ENCODE measurements at places on chromosomes 6 and 20.

DNA sequence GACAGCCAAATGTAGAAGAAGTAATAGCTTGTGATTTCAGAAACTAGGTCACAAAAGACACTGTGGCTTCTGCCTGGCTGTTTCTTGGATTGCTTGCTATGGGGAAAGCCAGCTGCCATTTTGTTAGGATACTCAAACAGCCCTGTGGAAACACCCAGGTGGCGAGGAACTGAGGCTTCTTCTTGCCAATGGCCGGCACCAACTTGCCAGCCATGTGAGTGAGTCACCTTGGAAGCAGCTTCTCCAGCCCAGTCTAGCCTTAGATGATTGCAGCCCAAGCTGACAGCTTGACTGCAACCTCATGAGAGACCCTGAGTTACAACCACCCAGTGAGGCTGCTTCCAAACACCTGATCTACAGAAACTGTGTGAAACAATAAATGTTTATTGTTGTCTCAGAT, 11.9 kb upstream of the KIAA1755 start:
- no peak for DNase-seq

DNA sequence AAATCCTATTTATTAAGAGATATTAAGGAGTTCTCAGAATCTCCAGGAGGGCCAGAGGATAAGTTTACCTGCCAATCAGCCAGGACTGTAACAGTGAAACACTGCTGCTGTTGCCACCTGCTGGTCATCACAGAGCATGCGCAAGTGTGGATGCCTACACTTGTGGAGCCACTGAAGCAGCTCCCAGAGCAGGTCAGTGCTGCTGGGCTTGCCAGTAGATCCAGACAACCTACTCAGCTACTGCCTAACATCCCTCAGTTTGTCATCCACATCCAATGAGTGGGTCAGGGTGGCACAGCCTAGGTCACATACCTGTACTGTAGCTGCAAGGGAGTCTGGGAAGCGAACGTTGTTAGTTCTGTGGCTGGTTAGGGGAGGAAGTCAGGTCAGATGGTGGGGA, 18.3 kb upstream of the NHSL1 start:
- DNase-seq = peak; percentile 33

GRCh38 chr6:132246120-132246617, 155.1 kb downstream of the MOXD1 start:
- no peak for DNase-seq

- no peak for DNase-seq
These were observed 64.9 kb downstream of the C6orf58 start for GRCh38 chr6:127641905-127642304.

DNA sequence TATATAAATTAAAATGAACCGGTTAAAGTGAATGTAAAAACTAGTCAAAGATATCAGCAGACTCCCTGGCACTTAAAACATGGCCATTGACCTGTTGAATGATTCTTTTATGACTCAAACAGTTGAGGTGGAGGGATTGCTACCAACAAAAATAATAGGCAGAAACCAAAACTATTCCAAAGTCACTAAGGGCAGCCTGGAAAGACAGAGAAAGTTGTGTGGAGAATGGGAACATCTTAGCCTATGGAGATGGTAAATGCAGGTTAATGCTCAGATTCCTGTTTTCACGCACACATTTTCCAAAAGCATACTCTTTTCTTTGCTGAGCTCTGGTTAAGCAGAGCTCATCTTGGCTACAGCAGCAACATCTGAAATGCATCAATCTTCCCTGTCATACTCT, 553.5 kb downstream of the HACE1 start:
- no peak for DNase-seq

DNA sequence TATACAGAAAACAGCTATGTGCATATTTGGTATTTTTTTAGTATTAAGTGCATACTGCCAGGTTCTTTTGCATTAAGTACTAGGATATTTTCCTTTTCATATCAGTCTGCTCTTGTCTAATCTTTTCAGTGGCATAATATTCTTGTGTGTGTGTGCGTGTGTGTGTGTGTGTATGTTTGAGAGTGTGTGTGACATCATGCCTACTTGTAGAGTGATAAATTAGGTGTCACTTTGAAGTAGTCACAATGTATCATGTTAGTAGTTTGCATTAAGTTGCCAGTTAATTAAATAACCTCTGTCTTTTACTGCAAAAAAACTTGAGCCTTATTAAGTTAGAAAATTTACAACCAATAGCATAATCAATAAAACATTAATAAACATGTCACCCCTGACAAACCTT, 65.3 kb downstream of the CD83 start:
- no peak for DNase-seq

- no peak for DNase-seq
These were observed 18.6 kb downstream of the CCDC167 start for GRCh38 chr6:37480951-37481534.

- no peak for DNase-seq
These were observed 6.1 kb downstream of the SNX3 start for GRCh38 chr6:108254433-108255410.

GRCh38 chr6:143111443-143111842, 50.8 kb downstream of the AIG1 start:
- no peak for DNase-seq

DNA sequence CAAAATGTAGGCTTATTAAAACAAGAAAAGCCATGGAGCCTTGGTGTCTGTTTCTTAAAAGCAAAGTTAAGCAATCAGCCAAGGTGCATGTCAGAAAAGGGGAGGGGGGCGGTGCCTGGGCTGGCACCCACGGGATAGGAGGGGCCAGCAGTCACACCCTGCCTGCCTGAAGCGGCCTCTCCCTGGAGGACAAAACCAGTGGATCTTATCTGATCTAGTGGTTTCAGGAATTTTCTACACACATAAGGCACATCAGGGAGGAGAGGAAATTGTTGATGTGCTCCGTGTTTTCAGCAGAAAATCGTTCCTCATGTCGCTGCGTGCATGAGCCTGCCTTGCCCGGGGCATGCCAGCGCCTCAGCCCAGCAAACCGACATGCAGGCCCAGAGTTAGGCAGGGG, 276.4 kb downstream of the TAF4 start:
- DNase-seq = no peak

DNA sequence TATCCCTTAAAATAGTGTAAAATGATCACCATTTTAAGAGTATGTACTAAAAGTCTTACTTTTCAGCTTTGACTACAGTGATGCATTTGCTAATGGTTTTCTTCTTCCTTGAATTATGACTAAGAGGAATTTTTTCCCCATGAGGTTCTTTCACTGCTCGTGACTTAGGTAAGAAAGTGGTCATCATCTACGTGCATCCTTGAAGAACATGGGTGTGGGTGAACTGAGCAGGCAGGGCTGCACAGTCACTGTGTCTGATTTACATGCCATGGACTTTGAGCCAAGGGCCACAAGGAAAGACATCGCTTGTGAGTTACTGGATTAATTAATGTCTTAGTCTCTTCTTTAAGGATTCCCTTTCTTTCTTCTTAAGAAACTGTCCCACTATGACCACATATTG, 33.3 kb downstream of the NQO2 start:
- DNase-seq = no peak

DNA sequence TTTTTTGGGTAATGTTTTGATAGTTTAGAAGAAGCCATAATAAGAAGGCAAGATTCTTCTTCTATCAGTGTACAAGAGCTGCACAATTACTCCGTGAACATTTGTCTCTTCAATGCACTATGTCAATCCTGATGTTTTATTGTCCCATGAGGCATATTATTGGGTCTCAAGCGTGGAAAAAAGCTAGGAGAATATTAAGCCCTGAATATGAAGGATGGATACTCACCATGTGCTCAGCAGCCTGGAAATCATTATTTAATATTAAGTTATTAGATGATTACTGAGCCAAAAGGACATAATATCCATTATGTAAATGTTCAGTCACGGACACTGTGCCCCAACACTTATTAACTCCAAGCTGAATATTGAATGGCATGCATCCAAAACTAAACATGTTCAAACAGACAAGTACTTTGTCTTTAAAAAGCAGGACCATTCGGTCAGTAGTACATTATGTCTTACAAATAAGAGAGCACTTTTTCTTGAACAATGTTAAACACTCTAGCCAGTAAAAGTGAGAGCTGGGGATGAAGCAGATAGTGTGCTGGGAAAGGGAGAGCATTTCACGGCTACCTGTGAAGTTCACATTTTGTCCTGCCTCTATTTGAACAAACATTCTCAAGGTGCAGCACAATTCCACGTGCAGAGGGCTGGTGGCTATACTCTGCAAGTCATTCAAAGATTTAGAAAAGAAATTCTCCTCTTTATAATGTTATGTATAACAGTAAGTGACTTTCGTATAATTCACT, 70.6 kb upstream of the CNR1 start:
- DNase-seq = no peak

GRCh38 chr6:139834232-139834631, 459.8 kb upstream of the CITED2 start:
- no peak for DNase-seq

GRCh38 chr6:35980991-35981645, 43.3 kb downstream of the SLC26A8 start:
- DNase-seq = no peak

- DNase-seq = no peak
These were observed 104.6 kb upstream of the EXOC2 start for GRCh38 chr6:797479-798077.

- DNase-seq = no peak
These were observed 83.3 kb downstream of the GMDS start for GRCh38 chr6:2162079-2162445.

- no peak for DNase-seq
These were observed 36.8 kb downstream of the GRM1 start for GRCh38 chr6:146065690-146066089.

DNA sequence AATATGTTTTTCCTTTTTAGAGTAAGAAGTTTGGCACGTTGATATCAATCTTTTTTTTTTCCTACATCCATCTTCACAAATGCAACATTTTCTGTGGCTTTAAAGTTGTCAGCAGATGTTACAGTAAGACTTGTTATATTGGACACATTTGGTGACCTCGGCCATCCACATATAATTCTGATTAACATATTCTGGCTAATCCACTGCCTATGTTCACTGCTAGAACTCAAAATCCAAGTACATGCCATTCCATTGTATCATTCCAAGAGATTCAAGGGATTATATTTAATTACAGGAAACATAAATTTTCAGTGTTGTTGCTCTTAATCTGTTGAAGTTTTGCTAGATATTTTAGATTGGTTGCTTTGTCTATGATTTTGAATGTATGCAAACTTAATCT, 367.6 kb downstream of the TENT5A start:
- no peak for DNase-seq

DNA sequence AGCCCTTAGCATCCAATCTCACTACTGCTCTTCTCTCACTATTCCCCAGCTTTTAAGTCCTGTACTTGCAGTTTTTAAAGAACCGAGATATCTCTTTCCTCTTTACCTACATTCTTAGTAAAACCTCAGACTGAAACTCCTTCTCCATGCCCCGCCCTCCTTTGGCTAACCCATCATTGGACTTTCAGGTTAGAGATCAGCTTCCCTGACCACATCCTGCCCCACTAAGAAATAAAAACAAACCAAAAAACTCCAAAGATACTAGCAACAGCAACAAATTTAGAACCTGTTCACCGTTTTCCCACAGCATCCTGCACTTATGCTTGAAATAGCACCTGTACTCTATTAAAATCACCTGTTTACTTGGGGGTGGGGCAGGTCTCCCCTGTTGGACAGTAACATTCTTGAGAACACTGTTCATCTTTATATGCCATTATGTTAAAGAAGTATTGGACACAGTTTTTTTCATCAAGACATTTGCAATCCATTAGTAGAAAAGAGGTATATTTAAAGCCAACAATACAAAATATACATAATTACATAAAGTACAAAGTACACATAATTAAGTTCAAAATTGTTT, 16.3 kb upstream of the SMAP1 start:
- peak; percentile 21 for DNase-seq

DNA sequence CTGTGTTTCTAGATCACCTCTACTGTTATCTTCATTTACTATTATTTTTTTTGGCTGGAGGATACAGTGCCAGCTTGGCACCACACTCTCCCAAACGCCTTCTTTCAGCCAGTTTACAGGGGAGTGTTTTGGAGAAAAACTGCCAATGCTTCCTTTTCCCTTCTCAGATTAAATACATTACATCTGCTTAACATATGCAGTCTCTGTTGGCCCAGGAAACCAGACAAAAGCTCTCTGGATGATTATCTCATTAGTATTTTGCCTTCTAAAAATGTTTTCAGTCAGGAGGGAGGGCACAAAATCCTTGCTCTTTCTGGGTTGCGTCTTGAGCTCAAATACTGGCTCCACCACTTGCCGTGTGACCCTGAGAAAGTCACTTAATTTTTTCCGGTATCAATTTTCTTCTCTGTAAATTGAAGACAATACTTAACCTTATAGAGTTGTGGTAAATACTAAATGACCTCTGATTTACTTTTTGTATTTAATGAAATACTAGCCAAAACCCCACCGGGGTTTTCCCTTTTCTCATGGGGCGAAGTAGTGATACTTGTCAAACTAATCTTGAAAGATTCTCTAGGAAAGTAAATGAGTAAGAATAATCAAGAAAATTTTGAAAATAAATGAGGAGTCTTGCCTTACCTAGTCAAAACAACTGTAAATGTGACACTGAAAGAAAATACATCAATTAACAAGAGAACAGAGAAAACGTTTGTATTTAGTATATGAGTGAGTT, 146.2 kb downstream of the MMS22L start:
- DNase-seq = no peak

GRCh38 chr6:27494987-27495385, 22.1 kb upstream of the ZNF184 start:
- DNase-seq = no peak

All from T-helper 9 cell (primary cell).